ENCODE measurements at places on chromosomes 11 and 22.

GRCh38 chr11:45409587-45409986, 123.4 kb upstream of the SYT13 start:
- DNase-seq: no peak

GRCh38 chr22:43245717-43246116, 58.8 kb upstream of the TTLL12 start:
- DNase-seq: no peak

- DNase-seq: no peak
Observed at GRCh38 chr11:1161410-1162137, 3.8 kb downstream of the MUC5AC start.

GRCh38 chr22:46175631-46176030, 25.3 kb downstream of the PPARA start:
- no peak for DNase-seq

GRCh38 chr22:44759430-44760310, 7.3 kb downstream of the ARHGAP8 start:
- DNase-seq: no peak

DNA sequence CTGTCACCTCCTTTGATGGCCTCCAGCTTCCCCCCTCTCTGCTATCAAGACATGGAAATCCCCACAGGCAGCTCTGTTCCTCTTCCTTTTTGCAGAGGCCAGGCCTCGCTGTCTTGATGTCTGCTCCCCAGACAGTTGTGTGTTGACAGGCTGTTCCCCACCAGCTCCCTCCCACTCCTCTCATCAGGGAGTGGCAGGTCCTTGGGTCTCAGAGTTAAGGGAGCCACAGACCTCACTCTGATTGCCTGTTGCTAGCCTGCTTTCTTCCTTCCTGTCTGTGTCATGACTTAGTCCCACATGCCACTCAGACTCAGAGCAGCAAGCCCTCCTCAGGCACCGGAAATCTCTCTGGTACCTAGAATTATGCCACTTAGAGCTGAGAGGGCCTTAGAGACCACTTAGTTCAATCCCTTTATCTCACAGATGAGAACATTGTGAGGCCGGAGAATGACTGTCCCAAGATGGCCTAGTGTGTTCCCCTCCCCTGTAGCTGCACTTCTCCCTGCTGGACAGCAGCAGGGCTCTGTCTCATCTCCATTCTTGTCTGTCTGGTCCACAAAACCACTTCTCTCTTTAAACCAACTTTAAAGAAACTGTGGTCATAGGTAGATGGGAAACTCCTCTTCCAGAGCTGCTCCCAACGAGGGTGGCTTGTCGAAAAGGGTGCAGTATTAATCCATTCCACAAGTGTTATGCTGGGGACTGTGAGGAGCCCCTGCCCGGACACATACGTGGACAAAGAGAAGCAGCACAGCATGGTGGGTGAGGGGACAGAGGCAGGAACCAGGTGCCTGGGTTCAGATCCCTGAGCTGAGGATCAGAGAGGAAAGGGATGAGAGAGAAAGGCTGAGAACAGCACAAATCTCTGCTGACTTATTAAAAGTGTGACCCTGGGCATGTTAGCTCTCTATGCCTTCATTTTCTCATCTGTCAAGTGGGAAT, 4.2 kb downstream of the AMPD3 start:
- DNase-seq: peak; percentile 46

DNA sequence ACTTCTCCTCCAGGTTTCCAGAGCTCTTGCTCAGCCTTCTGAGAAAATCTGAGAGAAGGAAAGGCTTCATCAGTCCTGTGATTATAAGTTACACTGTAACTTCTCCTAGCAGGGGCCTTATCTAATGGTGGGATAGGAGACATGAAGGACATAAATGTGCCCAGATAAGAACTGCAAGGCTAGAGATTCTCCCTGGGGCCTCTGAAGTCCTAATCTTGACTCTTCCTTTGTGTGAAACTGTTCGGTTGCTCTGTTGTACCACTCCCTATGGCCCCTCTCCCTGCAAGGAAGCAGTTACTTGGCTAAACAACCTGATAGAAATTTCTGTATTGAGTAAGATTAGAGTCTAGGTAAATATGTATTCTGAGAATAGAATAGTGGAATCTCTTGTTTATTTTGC, 780.9 kb downstream of the ETS1 start:
- no peak for DNase-seq

GRCh38 chr22:24433001-24433827, 5.8 kb downstream of the ADORA2A start:
- no peak for DNase-seq

DNA sequence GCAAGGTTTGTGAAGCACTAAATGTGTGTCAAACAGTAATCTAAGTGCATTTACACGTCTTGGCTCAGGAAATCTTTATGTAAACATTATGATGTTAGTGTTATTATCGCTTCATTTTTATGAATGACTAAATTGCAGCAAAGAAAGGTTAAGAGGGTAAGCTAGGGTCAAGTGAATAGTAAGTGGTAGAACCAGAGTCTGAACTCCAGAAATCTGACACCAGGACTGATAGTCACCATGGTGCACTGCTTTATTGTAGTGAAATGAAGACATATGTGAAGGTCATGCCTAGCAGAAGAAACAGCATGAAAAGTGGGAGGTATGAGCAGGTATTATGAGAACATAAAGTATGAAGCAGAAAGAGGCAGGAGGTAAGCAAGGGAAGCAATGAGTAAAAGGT, 368.7 kb upstream of the TENM4 start:
- DNase-seq: no peak

- no peak for DNase-seq
Observed at GRCh38 chr22:48103126-48103875, 1340.9 kb downstream of the TBC1D22A start.

DNA sequence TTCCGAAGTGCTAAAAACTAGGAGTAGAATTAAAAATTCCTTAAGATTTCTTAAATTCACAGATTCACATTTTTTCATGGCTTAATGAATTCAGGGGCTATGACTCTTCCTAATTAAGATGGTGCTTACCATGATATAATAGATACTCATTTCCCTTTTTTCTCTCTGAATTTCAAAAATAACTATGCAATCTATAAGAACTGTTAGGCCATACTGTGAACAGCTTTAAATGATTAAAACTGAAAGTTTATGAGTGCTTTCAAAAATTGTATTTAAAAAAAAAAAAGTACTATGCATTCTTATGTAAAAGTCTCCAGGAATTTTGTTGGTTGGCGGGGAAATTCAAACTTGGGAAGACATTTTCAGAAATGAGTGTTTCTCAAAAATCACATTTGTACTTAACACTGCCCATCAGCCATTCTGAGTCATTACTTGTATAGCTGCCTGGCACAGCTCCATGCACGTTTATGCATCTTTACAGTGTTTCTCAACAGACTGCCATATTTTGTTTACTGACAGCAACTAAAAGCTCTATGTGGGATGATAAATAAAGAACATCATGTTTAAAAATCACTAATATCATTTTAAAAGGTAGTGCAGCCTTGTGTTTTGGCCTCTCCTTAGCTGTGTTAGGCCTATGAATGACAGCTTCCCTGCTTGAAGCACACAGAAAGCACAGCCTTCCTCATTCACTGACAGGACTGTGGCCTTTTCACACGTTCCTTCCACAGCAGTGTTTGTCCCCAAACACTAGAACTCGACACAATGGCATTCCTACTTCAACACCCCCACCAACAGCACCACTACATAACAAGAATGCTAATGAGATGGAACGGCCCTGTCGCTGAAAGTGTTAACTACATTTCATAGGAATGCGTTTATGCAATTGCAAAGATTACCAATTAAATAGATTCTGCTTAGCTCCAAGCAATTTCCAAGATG, 131.4 kb downstream of the DCDC1 start:
- no peak for DNase-seq

DNA sequence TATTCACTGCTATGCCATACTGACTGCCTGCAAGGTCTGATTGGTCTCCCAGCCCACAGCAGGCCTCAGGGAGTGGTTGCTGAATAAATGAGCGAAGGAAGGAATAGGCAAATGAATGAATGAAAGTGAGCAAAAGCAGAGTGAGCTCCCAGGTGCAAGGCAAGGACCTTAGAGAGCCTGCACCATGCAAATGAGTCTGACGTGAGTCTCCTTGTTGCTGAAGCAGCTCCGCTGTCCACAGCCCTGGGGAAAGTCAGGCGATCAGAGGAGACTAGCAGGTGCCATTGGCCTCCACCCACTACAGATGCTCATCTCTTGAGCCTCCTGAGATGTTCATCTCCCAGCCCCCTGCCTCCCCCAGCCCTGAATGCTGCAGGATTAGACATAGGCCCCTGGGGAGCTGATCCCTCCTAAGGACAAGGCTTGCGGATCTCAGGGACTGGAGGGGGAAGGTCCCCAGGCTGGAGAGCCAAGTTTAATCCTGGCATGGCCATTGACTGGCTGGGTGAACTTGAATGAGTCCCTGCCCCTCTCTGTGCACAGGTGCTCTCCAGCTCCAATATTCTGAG, 22.1 kb downstream of the GDPD5 start:
- DNase-seq: no peak

GRCh38 chr22:19258371-19258770, 33.1 kb downstream of the CLTCL1 start:
- DNase-seq: no peak

DNA sequence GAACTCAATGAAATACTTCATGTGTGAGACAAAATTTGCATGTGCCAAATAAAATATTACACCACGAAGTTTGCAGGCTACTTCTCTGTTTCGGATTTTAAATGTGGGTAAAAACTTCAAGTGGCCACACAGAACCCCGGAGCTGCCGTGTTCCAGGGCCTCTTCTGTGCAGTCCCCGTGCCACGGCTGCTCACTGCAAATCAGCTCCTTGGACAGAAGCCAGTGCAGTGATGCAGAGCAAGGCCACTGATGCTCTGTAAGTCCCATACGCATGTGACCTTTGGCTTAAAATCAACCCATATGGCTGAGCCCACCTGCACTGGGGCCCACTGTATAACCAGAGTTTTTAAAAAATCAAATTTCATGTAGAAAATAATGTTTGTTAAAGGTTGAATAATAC, 1309.4 kb downstream of the TBC1D22A start:
- DNase-seq: no peak

DNA sequence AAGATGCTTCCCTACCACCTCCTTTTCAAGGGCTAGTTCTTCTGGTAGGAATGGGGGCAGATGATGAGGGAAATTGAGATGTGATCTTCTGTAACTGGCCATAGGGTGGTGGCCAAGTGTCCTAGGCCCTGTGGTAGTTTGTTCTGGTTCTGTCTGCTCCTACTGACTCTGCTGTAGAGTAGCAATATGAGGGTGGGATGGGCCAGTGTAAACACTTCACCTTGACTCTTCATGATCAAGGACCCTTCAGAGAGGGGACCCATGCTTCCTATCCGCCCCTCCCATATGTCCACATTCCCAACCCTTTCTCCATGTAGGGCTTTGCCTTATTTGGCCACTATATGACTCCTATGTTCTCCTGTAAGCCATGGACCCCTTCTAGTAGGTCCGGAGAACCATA, 230.3 kb upstream of the SESN3 start:
- no peak for DNase-seq

DNA sequence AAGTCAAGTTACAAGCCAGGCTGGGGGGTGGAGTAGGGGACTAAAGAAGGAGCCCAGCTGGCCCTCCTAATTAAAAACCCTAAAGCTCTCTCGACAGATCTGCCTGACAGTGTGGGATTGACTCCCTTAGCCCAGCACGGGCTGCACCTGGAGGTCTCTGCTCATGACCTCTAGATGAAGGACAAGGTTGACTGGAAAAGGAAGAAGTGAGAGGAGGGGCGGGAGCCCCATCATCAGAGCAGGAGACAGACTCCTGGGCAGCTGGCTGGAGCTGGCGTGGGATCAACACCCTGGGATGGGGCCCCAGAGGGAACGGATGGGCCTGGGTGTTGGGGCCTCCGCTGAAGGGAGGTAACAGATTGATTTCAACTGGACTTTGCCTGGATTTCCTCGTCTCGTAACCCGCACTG, 46.1 kb downstream of the RPUSD4 start:
- no peak for DNase-seq

DNA sequence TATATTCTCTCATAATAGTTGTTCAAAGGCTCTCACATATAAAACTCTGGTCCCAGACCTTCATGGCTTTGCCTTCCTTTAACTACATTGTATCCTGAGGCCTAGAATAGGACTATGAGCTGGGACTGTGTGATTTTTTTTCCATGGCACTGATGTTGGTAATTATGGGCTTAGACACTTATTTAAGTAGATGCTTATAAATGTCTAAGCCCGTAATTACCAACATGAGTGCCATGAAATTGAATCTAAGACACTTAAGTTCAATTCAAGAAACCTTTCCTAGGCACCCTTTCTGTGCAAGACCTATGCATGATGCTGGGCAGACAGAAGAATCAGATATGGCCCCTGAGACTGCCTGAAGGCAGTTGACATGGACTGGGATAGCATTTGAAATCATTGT, 63.0 kb downstream of the P4HA3 start:
- no peak for DNase-seq

- no peak for DNase-seq
Observed at GRCh38 chr11:95939091-95939490, 15.2 kb upstream of the MTMR2 start.

DNA sequence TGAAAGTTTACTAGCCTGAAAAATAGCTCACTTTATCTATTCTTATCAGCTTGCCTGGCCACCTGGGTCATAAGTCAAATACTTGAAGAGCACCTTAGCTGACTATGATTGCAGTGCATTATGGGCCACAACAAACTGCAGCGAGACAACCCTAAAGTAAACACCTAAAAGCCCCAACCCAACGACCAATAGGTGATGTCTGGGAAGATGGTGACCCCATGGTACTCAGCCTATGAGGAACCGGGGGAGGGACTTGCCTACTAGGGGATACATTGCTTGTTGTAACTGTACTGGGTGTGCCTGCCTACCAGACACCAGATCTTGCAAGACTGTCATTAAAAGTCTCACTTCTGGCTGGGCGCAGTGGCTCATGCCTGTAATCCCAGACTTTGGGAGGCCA, 35.6 kb upstream of the APOBEC3A start:
- no peak for DNase-seq

DNA sequence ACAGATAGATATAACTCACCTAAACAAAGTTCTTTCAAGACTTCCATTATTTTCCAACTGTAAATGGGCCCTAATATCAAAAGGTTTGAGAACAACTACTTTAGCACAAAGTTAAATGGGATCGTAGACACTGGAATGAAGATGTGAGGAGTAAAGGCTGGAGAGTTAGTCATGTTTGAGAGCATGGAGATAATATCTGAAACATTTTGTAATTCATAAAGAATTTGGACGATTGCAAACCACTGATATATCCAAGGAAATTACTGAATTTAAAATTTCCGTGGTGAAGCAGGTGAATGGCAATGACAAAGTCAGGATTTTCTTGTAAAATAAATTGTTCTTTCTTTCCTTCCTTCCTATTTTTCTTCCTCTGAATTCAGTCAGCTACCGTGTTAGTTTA, 564.9 kb downstream of the CNTN5 start:
- DNase-seq: no peak

- DNase-seq: no peak
Observed at GRCh38 chr11:31803813-31804311, 7.3 kb downstream of the PAX6 start.

- no peak for DNase-seq
Observed at GRCh38 chr11:48088682-48089050, 108.3 kb downstream of the PTPRJ start.
